A172 (cell line): ENCODE measurements at places on chromosomes 6 and 20. TPM values are rescaled to one million over a fixed set of nuclear protein-coding genes. Genes with fewer than 3 reads are reported as not detected.

DNA sequence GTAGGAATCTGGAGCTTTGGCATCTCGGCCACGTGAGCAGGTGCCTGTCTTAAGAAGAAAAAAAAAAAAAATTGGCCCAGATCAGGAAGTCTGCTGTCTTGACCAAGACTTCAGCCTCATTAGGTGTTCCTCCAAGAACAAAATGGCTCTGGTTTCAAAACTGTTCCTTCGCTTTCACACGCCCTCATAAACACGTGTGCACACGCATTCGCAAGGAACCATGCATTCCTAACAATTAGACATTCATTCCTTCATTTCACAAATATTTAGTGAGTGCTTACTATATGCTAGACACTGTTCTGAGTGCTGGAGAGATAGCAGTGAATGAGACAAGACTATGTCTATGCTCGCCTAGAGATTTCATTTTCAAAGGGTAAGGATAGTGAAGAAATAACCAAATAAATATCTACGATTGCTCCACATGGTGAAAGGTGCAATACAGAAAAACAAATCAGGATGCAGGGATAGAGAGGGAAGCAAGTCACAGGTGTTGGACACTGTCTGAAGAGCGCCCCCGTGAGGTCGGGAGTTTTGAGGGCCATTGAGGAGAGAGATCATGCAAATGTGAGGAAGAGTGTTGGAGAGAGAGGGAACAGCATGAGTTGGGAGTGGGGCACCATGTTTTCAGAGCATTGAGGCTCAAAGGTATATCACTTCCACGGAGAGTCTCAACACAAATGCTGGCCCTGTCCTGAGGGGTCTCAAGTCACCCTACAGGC is 53.3 kb downstream of the CCDC170 start:
- no peak for DNase-seq

DNA sequence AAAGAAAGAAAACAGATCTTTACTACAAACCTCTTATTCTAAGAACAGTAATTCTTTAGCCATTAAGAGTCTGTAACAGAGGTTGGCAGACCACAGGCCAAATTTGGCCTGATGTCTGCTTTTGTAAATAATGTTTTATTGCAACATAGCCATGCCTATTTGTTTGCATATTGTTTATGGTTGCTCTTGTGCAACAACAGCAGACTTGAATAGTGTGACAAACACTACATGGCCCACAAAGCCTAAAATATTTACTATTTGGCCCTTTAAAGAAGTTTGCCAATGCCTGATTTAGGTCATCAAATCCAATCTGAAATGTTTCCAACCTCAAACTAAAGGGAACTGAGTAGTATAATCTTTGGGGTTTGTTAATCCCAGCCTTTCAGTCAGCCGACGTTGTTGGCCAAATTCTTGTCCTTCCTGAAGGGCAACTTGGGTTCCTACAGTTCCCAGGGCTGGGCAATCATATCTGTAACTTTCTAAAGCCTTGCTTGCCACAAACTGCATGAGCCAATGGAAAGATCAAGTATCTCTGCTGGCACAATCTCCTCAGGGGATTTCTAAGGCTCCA is 33.9 kb upstream of the TBC1D20 start:
- no peak for DNase-seq

GRCh38 chr6:158026901-158027589 is 45.4 kb downstream of the SYNJ2 start:
- DNase-seq: no peak

DNA sequence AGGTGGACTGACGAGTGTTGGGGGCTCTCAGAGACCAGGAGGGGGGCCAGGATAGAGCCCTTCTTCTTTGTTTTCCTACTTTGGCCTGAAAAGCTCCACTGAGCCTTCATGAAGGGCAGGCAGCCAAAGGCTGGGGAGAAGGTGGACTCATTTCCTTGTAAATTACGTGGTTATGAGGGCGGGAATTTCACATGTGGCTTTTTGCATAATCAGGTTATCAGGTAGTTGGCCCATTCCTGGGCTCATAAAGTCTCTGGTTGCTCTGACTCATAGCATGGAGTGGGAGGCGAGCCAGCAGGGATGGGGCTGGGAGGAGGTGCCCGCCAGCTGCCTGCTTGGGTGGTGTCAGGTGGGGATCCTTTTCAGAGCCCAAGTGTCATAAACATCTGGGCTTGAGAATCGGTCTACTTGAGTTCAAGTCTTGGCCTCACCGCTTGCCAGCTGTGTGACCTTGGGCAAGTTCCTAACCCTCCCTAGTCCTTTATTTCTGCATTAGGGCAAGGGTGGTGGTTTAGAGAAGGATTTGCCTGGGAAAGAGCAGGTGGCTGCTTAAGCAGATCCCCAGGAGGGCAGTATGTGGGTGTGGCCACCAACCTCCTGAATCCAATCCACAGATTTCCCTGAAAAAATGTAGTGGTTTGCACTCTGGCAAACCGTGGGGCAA is 26.5 kb upstream of the RNF24 start:
- DNase-seq: peak; percentile 99

GRCh38 chr6:32973144-32974015 is 5.0 kb downstream of the BRD2 start:
- DNase-seq: peak; percentile 40

DNA sequence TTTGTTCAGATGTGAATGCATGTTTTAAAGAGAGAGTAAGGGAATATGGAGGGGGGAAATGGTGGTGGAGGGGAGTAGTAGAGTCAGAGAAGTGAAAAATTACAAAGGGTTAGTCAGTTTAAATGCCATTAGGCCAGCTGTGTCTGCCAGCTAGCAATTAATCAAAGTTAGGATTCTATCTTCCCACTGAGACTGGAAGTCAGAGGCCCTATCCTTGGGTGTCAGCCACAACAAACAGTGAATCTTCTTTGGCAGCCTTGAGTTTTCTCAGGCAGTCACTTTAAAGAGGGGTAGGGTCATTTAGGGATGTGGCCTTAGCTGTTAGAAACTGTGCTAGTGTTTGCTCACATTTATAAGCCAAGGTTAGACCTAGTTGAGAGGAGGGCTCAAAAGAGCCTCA is 120.5 kb upstream of the BTBD3 start:
- DNase-seq: peak; percentile 70

DNA sequence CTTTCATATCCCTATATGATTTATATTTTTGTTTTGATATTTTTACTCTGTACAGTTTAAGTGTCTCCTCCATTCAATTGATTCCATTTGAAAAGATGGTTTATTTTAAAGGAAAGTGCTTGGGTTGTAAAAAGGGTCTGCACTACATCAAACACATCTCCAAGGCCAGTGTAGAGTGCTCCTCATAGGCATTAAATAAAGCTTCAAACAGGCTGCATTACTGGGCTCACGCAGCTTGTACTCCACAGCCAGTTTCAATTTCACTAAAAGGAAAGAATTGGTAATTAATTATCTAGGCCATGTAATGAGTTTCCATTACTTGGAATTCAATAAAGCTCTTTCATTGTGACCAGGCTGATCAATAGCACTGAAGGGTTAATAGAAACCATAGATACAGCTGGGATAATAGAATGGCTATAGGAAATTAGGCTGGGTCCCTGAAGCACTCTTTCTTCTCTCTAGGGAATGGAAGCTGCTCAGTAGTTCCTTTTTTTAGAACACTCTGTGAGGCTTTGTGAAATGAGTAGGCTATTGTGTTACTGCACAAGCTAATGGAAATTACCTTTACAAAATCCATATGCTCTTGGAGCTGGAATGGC is 442.2 kb downstream of the RNF144B start:
- DNase-seq: no peak

DNA sequence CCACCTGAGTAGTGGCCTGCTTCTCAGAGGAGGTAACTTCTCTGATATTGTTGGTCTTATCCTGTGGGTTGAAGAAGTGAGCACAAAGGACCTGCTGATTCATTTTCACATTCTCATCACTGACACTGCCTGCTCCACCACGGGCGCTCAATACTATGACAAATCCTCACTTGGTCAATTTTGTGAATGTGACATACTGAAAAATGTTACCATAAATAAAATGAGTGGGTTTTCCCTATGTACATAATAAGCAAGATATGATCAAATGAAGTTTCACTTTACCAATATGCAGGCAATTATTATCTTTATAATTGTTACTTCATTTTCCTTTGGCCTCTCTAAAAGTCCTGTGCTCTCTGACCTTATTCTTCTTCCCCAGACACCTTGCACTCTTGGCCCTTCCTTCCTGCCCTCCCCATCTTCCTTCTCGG is 71.5 kb upstream of the RIPOR2 start:
- DNase-seq: no peak

DNA sequence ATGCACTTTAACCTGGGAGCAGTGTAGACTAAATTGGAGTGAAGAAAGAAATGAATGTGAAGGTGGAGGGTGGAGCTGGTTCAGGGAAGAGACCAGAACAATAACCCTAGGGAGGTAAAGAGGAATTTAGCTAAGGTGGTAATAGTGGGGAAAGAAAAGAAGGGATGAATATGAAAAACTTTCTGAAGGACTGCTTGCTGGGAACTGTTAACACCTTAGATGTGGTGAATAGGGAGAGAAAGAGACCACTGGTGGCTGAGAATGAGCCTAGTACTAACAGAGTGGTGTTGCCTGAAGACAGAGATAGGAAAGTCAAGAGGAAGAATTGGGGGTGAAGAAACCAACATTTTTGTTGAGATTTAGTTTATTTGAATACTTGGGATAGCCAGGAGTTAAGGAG is 78.4 kb upstream of the HS3ST5 start:
- DNase-seq: no peak

The SLC24A3 gene
- not detected in 2 replicates for total RNA-seq
